Activated CD4-positive, alpha-beta T cell treated with anti-CD3 and anti-CD28 coated beads, Interleukin-2, amount 50 U/mL, for 4 hours (primary cell): ENCODE measurements at places on chromosomes 13 and 19.

GRCh38 chr19:46192992-46193650 lies 36.4 kb upstream of the IGFL1 start:
- no peak for DNase-seq

GRCh38 chr13:106133025-106133424 lies 402.4 kb downstream of the EFNB2 start:
- DNase-seq, result no peak

GRCh38 chr13:43446126-43446525 lies 340.6 kb downstream of the ENOX1 start:
- no peak for DNase-seq

- DNase-seq, result no peak
Observed at GRCh38 chr13:94758436-94758960, 46.2 kb upstream of the SOX21 start.
